ENCODE measurements at places on chromosomes 3 and 15. TPM values are rescaled to one million over a fixed set of nuclear protein-coding genes. Genes with fewer than 3 reads are reported as not detected.

VGLL3 gene
- not detected for polyA plus RNA-seq

ATOSA gene
- 7.4 TPM for polyA plus RNA-seq

SI gene
- polyA plus RNA-seq = not detected

SMAD6 gene
- polyA plus RNA-seq = 3.8 TPM

- no peak for DNase-seq
These were observed 29.5 kb downstream of the RTP3 start for GRCh38 chr3:46527239-46527638.
